ENCODE measurements at places on chromosomes 6 and 20.

DNA sequence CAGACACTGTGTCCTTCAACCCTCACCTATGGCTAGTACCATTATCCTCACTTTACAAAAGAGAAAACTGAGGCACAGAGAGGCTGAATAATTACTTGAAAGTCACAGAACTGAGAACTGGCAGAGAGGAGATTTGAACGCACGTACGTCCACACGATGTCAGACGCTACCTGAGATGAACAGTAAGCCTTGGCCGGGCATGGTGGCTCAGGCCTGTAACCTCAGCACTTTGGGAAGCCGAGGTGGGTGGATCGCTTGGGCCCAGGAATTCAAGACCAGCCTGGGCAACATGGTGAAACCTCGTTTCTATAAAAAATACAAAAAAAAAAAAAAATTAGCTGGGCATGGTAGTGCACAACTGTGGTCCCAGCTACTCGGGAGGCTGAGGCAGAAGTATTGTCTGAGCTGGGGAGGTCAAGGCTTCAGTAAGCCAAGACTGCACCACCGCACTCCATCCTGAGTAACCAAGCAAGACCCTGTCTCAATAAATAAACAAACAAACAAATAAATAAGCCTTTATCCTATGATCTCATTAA is 20.5 kb downstream of the GMDS start:
- DNase-seq, result no peak

DNA sequence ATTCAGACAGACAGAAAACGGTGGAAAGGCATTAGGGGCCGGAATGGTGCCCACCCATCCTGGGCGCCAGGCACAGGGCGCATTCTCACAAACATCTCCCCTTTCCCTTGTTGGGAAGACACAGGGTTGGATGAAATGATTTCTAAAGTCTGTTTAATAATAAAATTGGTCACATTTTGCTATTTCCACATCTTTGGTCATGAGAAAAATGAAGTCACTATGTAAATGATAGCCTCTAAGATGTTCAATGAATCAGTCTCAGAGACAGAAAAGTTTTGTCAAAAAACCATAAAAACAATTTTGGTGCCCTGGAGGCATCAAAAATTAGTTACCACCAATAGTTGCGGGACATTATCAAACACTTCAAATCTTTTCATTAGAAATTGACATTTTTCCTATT is 40.7 kb downstream of the PRR18 start:
- no peak for DNase-seq

DNA sequence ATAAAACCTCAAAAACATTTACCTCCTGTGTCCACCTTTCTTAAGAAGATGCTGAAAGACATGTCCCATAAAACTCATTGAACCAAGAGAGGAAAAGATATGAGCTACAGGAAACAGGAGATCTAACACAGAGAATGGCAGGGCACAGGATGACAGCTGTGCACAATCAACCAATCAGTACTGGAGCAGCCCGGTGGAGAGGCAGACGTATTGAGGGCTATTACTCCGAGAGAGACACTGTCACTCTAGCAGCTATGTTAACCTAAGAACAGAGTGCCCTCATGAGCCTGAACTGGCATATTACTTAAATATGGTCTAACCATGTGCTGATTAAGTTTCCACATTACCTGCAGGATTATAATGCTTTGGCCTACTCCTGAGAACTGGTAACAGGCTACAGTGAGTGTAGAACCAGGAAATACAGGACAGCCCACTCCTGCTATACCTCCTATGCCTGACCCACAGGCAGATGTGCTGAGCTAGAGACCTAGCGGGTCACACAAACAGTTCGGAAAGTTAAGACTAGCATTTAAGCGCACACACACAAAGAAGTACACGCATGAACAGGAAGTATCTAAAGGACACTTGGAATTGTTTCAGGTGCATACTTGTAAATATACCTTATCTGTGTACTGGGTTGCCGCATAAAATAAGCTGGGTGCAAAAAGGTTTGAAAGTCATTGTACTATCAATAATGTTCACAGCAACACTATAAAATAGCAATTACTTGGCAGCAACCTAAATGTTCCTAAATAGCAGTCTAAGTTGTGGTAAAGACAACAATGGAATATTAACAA is 199.3 kb upstream of the SHLD1 start:
- no peak for DNase-seq

DNA sequence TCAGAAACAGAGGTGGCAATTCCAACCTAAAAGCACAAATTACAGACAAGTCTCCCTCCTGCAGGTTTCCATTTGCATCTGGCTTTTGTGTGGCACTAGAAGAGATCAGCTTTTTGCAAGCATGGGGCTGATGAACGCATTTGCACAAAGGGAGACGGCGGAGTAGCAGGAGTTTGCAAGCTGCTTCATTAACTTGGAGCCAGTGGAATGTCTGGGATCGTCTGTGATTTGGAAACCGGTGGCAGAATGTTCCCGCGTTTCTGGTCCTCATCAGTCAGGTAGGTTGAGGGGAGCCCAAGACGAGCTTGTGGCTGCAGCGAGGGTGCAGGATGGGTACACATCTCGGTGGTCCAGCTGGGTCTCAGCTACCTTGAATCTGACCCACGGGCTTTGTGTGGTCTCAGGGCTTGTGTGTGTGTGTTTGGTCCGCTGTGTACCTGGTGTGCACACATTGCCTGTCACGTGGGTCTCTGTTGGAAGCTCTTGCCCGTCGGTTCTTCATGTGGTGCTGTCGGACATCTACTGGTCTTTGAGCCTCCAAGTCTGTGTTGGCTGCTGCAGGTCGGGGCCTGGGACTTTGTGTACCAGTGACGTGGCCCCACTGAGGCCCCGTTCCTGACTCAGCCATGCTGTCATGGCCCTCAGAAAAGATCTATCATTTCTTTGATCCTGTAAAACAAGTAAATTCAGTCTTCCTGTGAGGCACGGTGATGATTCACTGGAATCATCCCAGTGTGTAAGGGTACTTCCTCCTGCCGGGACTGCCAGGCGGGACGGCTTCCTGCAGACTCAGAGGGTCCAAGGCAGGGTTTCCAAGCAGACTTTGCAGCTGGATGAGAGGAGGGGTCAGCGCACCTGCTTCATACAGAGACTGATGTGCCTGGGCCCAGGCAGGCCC is 12.4 kb upstream of the MYT1 start:
- no peak for DNase-seq

GRCh38 chr20:2331901-2332565 is 36.2 kb downstream of the TGM3 start:
- DNase-seq, result no peak

- no peak for DNase-seq
Observed at GRCh38 chr6:35084041-35084491, 57.1 kb downstream of the TCP11 start.

GRCh38 chr6:22091424-22091948 is 205.3 kb downstream of the PRL start:
- no peak for DNase-seq

GRCh38 chr6:43465948-43466347 is 10.6 kb upstream of the DLK2 start:
- DNase-seq, result no peak

GRCh38 chr6:138689849-138690248 is 83.7 kb upstream of the CCDC28A start:
- DNase-seq, result no peak
